ENCODE measurements at places on chromosomes 16 and 17.

GRCh38 chr17:61235001-61235826 lies 164.4 kb upstream of the TBX2 start:
- DNase-seq, result no peak

- DNase-seq, result no peak
Measured at GRCh38 chr16:68244481-68244902, 681 bp upstream of the PLA2G15 start.

DNA sequence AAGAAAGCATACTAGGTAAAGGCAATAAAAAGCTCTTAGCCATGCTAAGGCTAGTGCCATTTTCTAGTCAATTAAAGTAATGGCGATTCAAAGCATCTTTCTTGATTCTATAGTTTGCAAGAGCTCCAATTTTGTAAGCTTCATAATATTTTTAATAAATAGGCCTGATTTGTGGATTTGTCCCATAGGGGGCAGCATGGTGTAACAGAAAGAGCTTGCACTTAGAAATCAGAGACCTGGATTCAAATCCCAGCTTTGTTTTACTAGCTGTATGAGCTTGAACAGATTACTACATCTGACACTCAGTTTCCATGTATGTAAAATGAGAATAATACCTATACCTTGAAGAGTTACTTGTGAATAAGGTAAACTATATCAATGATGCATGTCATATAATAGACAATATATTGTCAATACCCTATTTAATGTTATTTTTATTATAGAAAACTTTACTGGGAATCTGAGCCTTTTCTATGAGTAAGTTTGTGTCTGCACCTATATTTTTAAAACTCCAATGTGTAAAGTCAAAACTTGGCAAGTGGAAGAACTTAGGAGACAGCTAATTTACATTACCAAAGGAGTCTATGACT lies 93.6 kb upstream of the NOG start:
- no peak for DNase-seq

DNA sequence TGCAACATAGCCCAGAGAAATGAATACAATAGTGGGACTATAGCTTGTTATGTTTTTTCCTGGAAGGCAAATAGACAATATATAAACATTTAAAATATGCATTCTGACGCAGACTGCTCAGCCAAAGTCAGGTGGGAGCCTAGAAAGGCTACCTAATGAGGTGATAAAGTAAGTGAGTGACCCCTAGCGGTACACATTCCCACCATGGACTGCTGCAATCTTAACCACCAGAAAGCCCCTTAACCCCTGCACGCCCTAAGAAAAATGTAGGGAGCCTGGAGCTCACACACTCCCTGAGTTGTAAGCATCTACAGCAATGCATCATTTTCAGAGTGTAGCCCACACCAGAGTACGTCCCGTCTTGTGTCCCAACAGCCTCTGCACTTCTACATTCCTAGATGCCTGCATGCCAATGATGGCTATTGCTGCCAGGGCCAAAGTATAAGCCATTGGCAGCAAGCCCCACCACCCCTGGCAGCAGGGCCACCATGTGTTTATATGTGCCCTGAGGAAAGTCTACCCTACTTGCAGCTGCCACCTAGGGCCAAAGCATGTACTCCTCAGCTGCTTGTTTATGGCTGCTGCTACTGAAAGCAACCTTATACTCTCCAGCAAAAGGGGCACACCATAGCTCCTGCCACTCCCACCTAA lies 127.6 kb downstream of the KIF2B start:
- no peak for DNase-seq

DNA sequence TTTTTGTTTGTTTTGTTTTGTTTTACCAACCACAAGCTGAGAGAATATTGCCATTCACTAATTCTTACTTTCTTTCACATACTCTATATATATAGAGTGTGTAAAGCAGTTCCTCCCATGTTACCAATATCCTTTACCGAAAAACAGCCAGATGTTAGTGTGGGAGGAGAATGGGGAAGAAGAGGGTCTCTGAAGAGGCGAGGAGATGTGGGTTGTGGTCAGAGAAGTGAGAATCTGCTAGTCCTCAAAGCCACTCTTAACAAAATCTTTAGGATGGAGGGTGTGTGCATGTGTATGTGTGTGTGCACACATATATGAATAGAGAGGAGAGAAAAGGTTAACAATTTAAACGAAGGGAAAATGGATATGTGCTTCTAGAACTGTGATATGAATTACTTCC lies 80.6 kb downstream of the TUBD1 start:
- no peak for DNase-seq

GRCh38 chr17:32931686-32932085 lies 3.7 kb downstream of the TMEM98 start:
- no peak for DNase-seq

All from stimulated activated CD8-positive, alpha-beta memory T cell treated with anti-CD3 and anti-CD28 coated beads, Interleukin-15, amount 100 ng/mL, for 1 hour (primary cell).